ENCODE measurements at places on chromosomes 7 and 10. TPM values are rescaled to one million over a fixed set of nuclear protein-coding genes. Genes with fewer than 3 reads are reported as not detected.

DNA sequence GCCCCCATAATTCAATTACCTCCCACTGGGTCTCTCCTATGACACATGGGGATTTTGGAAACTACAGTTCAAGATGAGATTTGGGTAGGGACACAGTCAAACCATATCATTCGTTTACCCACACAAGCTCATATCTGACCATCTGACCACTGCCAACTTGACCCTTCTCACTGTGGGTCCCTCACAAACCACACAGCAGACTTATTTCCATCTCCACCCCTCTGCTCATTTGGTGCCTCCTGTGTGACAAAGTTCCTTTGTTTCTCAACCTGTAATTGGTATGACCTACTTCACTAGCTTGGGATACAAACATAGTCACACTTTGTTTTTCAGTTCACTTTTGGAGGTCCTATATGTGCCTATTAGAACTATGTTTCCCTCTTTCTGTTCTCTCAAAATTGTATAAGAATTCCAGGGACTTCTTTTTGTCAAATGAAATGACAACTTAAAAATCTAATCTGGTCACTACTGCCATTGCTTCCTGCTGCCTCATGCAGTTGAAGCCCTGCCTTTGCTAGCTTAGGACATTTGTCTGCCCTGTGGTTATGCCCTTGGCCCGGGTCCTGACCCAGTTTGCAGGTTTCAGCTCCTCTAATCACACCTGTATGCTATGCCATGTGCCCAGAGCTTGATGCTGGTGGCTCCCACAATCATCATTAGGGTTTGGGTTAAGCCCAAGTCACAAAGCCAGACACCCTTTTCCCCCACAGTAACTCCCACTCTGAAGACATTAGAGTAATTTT, 69.9 kb downstream of the PPP1R3C start:
- DNase-seq, result no peak
- H3K4me1 ChIP-seq, result no peaks in the 10 kb centered on the region
- no peaks in the 10 kb centered on the region for H3K27me3 ChIP-seq
- no peak overlapping the region for H3K4me3 ChIP-seq
- H3K36me3 ChIP-seq, result no peaks in the 10 kb centered on the region

GRCh38 chr7:141739250-141739649, 1.1 kb downstream of the SSBP1 start:
- H3K27ac ChIP-seq, result no peak overlapping the region
- H3K36me3 ChIP-seq, result peaks cover 34% of the 10 kb centered on the region
- no peak for DNase-seq
- peaks cover 32% of the 10 kb centered on the region for H3K4me1 ChIP-seq

Gene LUC7L2
- total RNA-seq, result 115 TPM

DNA sequence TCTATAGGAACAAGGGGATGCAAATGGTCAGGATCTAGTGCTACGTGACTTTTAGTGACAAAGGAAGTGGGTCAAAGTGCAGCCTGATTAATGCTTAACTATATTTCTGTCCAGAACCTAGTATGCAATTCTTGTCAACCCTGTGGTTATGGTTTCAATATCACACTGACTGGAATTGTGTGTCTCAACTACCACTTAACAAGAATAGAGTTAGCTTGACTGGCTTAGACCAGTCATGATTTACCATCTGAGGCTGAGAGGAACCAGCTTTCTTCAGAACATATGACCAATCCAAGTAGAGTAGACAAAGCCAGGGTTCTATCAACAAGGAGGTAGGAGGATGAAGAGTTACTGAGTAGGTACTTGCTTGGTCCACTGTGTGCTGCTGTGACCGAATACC, 54.4 kb downstream of the MYPN start:
- H3K4me3 ChIP-seq, result no peak overlapping the region
- DNase-seq, result no peak
- H3K27me3 ChIP-seq, result no peaks in the 10 kb centered on the region
- no peaks in the 10 kb centered on the region for H3K4me1 ChIP-seq
- H3K27ac ChIP-seq, result no peak overlapping the region

- no peak overlapping the region for H3K27ac ChIP-seq
- DNase-seq, result no peak
- no peak overlapping the region for H3K4me3 ChIP-seq
- H3K27me3 ChIP-seq, result peaks cover 5% of the 10 kb centered on the region
- H3K4me1 ChIP-seq, result no peaks in the 10 kb centered on the region
- H3K36me3 ChIP-seq, result no peaks in the 10 kb centered on the region
Observed at GRCh38 chr10:43002596-43002995, 74.3 kb upstream of the RET start.

Gene CALHM3
- total RNA-seq, result not detected

Gene ACSL5
- 5.6 TPM for total RNA-seq

- peak overlapping the region; percentile 79 for H3K4me3 ChIP-seq
- H3K27ac ChIP-seq, result peak overlapping the region; percentile 97
- no peaks in the 10 kb centered on the region for H3K36me3 ChIP-seq
- peaks cover 24% of the 10 kb centered on the region for H3K4me1 ChIP-seq
- DNase-seq, result peak; percentile 75
Observed at GRCh38 chr7:103075337-103075918, 488 bp downstream of the ARMC10 start.

Gene PNLIP
- not detected for total RNA-seq

GRCh38 chr7:74479066-74479781, 25.5 kb downstream of the GTF2IRD1 start:
- DNase-seq, result no peak
- H3K27ac ChIP-seq, result peak overlapping the region; percentile 97
- peaks cover 88% of the 10 kb centered on the region for H3K4me1 ChIP-seq
- H3K27me3 ChIP-seq, result no peaks in the 10 kb centered on the region
- H3K36me3 ChIP-seq, result no peaks in the 10 kb centered on the region
- H3K4me3 ChIP-seq, result peak overlapping the region; percentile 50

Gene SHTN1
- 22.3 TPM for total RNA-seq

DNA sequence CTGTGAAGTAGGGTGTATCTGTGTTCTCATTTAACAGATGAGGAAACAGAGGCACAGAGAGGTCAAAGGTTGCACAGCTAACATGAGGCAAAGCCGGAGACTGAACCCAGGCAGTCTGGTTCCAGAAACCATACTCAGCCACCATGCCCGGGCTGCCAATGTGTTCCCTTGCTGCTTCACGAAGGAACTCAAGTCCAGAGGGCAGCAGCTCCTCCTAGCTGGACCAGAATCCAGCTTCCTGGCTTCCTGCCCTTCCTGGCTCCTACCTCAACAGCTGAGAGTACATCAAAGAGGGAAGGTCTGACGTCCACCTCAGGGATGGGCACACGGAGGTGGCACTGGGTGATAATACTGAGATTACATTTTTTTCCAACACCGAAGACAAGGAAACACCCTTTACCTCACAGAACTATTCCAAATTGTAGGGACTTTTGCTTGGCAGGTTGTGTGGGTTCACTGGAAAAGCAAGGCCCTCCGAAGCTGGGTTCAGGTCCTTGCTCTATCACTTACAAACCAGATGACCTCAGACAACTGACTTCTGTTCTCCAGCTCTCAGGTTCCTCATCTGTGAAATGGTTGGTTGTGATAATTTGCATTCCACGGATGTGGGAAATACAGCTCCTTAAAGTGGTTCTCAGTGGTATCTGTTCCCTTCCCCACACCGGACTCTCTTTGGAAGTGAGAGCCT, 154.1 kb upstream of the ZMIZ1 start:
- H3K27me3 ChIP-seq, result no peaks in the 10 kb centered on the region
- DNase-seq, result no peak
- no peaks in the 10 kb centered on the region for H3K36me3 ChIP-seq
- no peak overlapping the region for H3K4me3 ChIP-seq

Gene PAXIP1
- total RNA-seq, result 20.9 TPM

GRCh38 chr7:7639847-7640220, 718 bp upstream of the UMAD1 start:
- no peaks in the 10 kb centered on the region for H3K27me3 ChIP-seq
- no peak for DNase-seq
- H3K27ac ChIP-seq, result peak overlapping the region; percentile 95

DNA sequence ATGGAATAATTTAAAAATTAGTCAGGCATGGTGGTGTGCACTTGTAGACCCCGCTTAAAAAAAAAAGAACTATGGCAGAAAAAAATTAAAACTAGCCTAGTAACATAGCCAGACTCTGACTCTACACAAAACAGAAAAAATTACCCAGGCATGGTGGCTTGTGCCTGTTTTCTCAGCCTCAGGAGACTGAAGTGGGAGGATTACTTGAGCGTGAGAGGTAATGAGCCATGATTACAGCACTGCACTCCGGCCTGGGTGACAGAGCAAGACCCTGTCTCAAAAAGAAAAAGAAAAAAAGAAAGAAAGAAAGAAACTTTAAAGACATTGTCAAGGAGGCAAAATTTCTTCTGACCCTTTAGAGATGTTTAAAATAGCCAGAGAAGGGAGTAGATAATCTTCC, 109.0 kb upstream of the TMEM106B start:
- H3K4me3 ChIP-seq, result no peak overlapping the region
- H3K27me3 ChIP-seq, result no peaks in the 10 kb centered on the region
- no peak for DNase-seq
- no peaks in the 10 kb centered on the region for H3K36me3 ChIP-seq
- no peaks in the 10 kb centered on the region for H3K4me1 ChIP-seq

DNA sequence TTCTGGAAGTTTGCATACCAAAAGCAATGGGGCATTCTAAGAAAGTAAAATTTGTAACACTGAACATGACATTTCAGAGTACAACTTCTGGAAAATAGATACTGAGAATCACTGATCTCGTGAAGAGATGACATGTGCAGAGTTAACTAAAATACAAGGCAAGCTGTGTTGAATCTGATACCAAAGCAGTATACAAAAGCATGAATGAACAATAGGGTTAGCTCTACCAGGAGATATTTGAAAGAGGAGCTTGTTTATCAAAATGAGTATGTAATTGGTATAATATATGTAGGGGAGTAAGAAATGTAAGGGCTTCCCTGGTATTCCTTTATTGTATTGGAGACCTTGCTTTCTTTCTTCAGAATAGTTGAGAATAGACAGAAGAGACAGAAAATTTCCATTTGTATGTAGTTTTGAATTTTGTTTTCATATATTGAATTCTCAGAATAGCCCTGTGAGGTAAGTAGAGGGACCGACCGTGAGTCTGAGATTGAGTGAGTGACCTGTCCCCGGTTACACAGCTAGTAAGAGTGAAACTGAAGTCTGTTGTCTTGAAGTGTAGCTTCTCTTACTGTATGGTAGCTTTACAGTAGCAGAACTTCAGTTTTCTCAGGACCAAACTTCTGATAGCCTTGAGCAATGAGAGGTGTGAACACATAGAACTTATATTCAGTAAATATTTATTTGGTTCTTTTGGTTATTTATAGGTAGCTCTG, 5.0 kb downstream of the HBP1 start:
- H3K4me1 ChIP-seq, result peaks cover 69% of the 10 kb centered on the region
- no peak for DNase-seq
- peaks cover 6% of the 10 kb centered on the region for H3K36me3 ChIP-seq

- H3K27me3 ChIP-seq, result no peaks in the 10 kb centered on the region
- no peak for DNase-seq
- H3K36me3 ChIP-seq, result no peaks in the 10 kb centered on the region
- H3K27ac ChIP-seq, result no peak overlapping the region
- H3K4me3 ChIP-seq, result no peak overlapping the region
- H3K4me1 ChIP-seq, result no peaks in the 10 kb centered on the region
Observed at GRCh38 chr10:106959521-106959920, 205.0 kb downstream of the SORCS1 start.

GRCh38 chr7:20033621-20034400, 183.4 kb downstream of the MACC1 start:
- H3K4me1 ChIP-seq, result no peaks in the 10 kb centered on the region
- no peaks in the 10 kb centered on the region for H3K27me3 ChIP-seq
- H3K36me3 ChIP-seq, result no peaks in the 10 kb centered on the region
- no peak for DNase-seq
- H3K27ac ChIP-seq, result no peak overlapping the region

GRCh38 chr7:116273918-116274301, 63.6 kb downstream of the TES start:
- H3K27me3 ChIP-seq, result no peaks in the 10 kb centered on the region
- H3K36me3 ChIP-seq, result no peaks in the 10 kb centered on the region
- no peak for DNase-seq
- H3K4me3 ChIP-seq, result no peak overlapping the region
- peaks cover 22% of the 10 kb centered on the region for H3K4me1 ChIP-seq

GRCh38 chr7:86863452-86863851, 196.0 kb downstream of the ELAPOR2 start:
- H3K27ac ChIP-seq, result no peak overlapping the region
- H3K4me1 ChIP-seq, result no peaks in the 10 kb centered on the region

Gene HOXA9
- 53.1 TPM for total RNA-seq

GRCh38 chr7:130996833-130997231, 262.8 kb upstream of the KLF14 start:
- H3K36me3 ChIP-seq, result no peaks in the 10 kb centered on the region
- no peaks in the 10 kb centered on the region for H3K27me3 ChIP-seq
- peak overlapping the region; percentile 92 for H3K27ac ChIP-seq
- DNase-seq, result no peak
- H3K4me1 ChIP-seq, result peaks cover 87% of the 10 kb centered on the region

- H3K4me3 ChIP-seq, result no peak overlapping the region
- H3K36me3 ChIP-seq, result no peaks in the 10 kb centered on the region
- H3K4me1 ChIP-seq, result peaks cover 4% of the 10 kb centered on the region
- DNase-seq, result no peak
- no peak overlapping the region for H3K27ac ChIP-seq
Observed at GRCh38 chr10:70078329-70078728, 25.7 kb downstream of the MACROH2A2 start.

DNA sequence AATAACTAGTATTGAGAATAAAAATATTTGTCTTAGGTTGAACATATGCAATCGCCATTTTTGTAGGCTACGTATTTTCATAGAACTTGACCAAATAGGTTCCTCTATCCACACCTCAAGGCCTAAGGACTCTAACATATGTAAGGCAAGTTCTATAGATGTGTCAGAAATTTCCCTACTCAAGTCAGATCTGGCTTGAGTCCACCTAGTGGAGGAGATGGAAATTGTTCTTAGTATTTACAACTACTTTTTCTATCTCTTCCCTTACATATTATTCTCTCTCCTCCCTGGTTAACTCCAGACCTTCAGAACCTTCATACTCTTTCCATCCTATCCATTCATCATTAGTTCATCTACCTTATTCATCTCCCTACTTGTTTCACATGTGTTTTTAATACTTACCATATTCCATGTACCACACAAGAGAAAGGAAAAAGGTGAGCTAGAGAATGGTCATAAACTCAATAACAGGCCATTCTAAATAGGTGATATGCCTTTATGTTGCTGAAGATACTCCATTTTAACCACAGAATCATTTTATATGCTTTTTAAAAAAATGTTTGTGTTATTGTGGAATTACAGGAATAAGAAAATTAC, 174.5 kb upstream of the HDAC9 start:
- DNase-seq, result no peak
- H3K27me3 ChIP-seq, result no peaks in the 10 kb centered on the region
- H3K27ac ChIP-seq, result no peak overlapping the region
- no peaks in the 10 kb centered on the region for H3K36me3 ChIP-seq
